Left kidney (tissue), 8 donors: ENCODE measurements at places on chromosomes 11 and 22.

- peak; percentile 77 for DNase-seq
Observed at GRCh38 chr11:12842933-12843636, 166.0 kb upstream of the RASSF10 start.

DNA sequence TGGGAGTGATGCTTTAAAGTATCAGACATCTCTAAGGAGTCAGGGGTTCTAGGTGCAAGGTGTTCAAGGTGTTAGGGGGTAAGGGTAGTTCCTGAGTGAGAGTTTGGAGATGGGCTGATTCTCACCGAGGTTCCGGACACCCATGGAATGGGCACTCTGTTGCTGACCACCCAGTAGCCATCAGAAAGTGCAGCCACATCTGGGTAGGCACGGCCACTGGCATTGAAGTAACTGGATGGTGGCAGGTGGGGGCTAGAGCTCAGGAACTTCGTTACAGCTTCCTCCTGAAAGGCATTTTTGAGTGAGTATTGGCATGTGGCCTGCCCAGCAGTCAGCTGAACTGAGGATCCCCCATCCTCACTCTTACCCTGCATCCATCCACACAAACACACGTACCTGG lies 3.0 kb upstream of the TAF10 start:
- DNase-seq = no peak

GRCh38 chr11:85884581-85885021 lies 29.4 kb downstream of the CCDC83 start:
- DNase-seq = peak; percentile 71

DNA sequence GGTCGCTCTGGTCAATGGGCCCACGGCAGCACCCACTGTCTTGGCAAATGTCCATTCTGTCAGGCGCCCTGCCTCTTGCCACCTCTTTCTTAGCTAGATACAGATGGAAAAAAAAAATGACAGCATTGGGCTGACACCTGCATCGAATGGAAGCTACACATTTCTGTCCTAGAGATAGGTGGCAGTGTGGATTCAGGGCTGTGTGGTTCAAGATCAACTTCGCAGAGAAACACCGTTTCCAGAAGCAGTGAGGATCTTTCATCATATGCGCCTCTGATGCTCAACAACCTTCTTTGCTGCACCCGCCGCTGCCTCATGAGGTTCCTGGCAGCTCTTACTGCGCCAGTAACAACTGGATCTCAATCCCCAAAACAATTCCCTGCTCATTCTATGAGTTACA lies 236.3 kb downstream of the KIRREL3 start:
- no peak for DNase-seq

- peak; percentile 49 for DNase-seq
Observed at GRCh38 chr11:122816761-122817520, 21.4 kb upstream of the CRTAM start.

DNA sequence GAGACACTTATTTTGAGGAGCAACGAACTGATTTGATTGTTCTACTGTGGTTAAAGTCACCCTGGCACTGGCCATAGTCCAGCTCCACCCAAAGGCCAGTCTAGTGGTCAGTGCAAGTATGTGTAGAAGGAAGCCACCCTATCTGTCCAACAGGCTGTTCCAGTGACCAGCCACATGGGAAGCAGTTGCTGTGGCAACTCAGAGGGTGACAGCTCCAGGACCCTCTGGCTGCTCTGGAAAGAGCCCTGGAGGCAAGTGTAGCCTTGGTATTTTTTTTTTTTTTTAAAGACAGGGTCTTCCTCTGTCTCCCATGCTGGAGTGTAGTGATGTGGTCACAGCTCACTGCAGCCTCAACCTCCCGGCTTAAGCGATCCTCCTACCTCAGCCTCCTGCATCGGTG lies 27.8 kb downstream of the LMO1 start:
- no peak for DNase-seq

GRCh38 chr11:46315783-46316563 lies 31.3 kb upstream of the DGKZ start:
- no peak for DNase-seq

- DNase-seq = no peak
Observed at GRCh38 chr11:73217131-73217809, 811 bp upstream of the P2RY2 start.

DNA sequence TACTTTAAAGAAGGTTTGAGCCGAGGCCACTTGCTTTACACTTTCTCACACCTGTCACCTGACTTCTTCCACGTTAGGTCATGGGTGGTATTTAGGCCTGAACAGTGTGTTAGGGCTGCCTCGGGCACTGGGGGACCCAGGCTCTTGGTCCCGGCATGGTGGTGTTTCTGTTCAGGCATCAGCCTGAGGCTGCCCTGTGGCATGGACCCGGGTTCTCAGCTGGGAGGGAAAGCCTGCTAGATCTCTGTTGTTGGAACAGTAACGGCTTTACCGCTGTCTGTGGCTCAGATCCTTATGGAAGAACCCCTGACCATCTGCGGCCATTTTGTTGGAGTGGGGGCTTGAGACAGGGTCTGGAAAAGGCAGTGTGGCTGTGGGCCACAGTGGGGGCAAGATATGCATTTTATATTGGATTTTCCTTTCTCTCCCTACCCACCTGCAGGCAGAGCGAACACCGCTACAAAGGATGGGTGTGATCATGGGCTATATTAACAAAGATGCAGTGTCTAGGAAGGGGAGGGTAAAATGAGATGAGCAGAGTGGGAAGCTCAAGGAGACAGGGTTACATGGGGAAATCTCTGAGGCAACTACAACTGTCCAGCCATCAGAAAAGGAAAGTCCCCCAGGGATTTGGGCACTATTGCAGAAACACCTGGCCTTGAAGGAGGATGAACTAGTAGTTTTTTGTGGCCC lies 1.6 kb upstream of the KCNJ11 start:
- DNase-seq = no peak

DNA sequence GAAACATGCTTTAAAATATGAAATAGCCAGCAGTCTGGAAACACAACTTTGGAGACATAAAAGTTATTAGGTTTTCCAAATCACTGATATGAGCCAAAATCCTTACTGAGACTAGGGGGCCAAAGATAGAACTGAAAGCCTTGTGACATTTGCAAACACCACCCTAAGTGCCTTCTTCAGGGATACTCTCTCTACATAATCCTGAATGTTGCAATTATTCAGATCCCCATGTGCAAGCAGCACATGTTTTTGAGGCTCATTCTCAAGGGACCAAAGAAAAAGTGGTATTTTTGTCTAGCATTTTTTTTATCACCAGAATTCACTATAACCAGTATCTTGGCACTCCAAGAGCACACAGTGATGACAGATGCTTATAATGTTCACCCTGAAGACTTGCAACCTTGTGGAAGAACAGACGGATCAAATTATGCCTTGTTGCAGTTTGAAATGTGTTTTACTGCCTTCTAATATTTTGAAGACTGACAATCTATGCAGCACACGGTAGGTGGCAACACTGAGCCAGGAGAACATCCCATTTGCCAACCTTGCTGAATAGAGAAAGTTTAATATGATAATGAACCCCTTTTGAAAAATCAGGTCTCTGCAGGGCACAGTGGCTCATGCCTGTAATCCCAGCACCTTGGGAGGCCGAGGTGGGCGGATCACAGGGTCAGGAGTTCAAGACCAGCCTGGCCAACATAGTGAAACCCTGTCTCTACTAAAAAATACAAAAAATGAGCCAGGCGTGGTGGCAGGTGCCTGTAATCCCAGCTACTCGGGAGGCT lies 78.5 kb downstream of the PLEKHA7 start:
- no peak for DNase-seq

DNA sequence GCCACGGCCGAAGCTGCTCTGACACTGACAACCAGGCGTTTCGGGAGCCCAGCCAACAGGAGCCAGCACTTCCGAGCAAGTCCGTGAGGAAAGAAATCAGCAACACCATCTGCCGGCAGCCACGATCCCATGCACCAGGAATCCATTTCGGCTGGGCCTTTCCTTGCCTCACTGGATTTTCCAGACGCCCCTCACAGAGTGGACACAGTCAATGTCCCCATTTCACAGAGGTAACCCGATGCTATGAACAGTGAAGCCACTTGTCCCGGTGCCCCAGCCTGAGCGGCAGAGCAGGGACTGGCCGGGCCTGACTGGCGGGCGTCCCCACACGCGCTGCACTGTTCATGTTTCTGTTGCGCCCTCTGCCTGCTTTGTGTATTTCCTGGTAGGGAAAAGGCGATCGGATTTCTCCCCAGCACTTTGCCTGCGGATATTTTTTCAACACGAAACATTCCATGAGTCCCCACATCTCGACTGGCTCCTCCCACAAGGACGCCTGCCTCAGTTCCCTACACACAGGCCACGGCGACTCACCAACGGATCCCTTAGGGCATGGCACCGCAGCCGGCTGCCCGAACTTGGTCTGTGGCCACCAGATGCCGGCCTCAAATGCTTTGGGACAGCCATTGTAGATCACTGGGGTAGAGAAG lies 55.3 kb downstream of the TRMU start:
- peak; percentile 60 for DNase-seq
